Astrocyte (in vitro differentiated cells and primary cell): ENCODE measurements at places on chromosomes 13 and 19. TPM values are rescaled to one million over a fixed set of nuclear protein-coding genes. Genes with fewer than 3 reads are reported as not detected.
A peak's percentile ranks its signal among the peaks of the same experiment; 100 is the strongest.

The NDUFS7 gene
- 64.0 and 67.3 TPM in 2 replicates for total RNA-seq

DNA sequence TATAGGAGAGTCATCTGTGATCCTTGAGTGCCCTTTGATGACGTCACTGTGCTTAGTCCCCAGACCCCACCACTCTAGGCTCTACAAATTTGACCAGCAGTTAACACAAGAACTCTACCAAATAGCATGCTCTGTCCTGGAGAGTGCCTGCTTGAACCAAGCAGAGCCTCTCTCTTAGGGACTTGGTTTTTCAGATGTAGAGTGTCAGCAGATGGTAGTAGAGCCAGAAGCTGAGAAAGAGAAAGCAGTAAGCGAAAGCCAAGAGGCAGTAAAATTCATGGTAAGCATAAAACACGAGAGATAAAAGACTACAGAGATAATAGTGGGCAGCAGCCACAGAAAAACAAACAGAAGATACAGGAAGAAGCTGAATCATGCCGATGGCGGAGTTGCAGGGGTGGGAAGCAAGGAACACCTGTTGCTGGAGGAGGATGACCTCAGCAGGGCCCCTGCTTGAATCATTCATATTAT lies 193.3 kb downstream of the SLC7A1 start:
- DNase-seq: peak; percentile 39

The PRDX2 gene
- total RNA-seq: 145 and 166 TPM in 2 replicates

DNA sequence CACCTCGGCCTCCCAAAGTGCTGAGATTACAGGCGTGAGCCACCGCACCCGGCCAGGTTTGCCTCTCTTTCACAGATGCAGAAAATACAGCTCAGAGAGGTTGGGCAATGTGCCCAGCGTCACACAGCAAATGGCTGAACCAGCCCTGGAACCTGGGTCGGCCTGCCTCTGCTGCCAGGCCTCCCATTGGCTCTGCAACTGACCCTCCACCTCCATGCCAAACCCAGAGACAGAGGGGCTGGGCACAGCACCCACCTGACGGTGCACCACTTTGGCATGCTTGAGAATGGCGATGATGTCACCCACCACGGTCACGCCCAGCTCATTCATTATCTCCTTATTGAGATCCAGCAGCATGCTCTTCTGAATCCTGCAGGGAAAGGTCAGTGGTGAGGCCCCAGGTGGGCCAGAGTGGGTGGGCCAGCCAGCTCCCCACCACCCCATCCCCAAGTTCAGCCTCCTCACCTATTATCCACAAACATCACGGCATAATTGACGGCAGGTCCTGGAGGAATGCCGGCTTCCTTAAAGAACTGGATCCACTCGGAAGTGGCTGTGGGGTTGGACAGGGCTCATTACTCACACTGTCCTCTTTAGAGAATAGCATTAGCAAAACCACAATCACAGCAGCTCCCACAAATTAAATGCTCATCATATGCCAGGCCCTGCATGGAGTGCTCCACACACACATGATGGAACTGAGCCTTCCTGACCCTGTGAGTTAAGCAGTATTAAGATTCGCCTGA lies 12.2 kb downstream of the C19orf47 start:
- DNase-seq: peak; percentile 71

DNA sequence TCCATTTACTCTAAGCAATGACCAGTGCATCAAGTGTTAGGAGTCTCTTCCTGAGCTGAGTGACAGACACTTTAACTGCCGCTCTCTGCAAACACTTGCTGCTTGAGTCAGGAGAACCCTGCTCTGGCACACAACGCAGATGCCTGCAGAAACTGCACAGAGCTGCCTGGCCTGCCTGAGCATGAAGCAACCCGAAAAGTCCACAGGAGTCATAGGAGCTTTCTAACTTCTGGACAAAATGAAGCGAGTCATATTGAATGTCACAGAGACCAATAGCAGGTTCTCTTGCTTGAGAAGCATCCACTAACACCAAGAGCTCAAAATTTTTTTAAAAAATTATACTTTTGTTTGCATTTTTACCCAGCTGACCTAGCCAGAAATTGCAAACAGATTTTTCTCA lies 232.4 kb downstream of the LHFPL6 start:
- DNase-seq: no peak

DNA sequence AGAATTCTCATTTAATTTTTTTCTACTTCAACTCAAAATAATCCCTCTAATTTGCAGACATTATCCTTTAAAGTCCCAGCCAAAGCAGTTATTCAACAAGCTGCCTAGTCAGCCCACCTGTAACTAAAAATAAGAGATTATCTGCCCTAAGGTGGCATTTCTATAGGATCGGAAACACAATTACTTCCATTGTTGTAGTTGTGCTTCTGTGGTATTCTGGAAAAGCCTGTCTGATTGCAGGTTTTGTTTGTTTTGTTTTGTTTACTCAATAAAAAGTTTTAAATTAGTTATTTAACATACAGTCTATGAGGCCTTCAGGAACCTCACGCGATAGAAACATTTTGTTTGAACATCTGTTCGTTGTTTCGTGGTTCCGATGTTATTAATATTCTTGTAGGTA lies 101.0 kb downstream of the ZIC5 start:
- DNase-seq: no peak

GRCh38 chr19:41297628-41298347 lies 12.2 kb upstream of the CCDC97 start:
- no peak for DNase-seq

The HIPK4 gene
- 0.12 TPM in 1 of 2 replicates, not detected in the other for total RNA-seq

The TPTE2 gene
- total RNA-seq: not detected in 2 replicates

- DNase-seq: no peak
Measured at GRCh38 chr13:40776232-40776631, 5.2 kb upstream of the MRPS31 start.

DNA sequence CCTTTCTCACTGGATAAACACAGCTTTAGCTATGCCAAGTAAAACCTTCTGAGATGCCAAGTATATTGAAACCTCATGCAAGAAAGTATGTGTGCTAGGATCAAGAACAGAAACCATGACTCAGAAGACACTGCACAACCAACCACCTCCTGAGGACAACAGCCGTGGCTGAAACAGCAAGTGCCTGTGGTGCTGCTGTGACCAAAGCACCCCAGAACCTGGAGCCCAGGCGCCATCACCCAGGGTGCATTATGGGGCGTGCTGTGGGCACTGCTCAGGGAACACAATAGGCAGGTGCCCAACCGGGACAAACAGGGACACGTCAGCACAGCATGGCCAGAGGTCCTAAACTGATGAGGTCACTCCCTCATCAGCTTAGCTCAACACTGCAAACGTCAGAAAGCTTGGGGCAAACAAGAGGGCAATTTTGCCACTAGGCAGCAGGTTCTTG lies 101.3 kb upstream of the SLC15A1 start:
- DNase-seq: peak; percentile 59
